ENCODE measurements at places on chromosomes 11 and 22.
A peak's percentile ranks its signal among the peaks of the same experiment; 100 is the strongest.

GRCh38 chr22:24144056-24144777, 37.1 kb upstream of the SUSD2 start:
- no peak for DNase-seq

GRCh38 chr11:18791969-18792628, 501 bp upstream of the PTPN5 start:
- DNase-seq: no peak

DNA sequence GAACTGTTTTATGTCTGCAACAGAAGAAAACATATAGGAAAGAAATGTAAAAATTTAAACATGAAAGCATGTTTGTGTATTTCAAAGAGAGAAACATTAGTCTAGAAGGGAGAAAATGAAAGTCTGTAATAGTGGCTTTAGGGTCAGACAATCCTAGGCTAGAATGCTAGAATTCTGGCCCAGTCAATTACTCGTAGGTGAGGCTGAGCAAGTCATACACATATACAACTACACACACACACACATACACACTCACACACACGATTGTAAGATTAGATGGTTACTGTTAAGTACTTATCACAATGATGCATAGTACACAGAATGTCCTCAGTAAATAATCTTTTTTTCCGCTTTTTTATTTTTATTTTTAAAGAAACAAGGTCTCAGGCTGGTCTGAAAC, 37.7 kb upstream of the PCF11 start:
- DNase-seq: no peak

DNA sequence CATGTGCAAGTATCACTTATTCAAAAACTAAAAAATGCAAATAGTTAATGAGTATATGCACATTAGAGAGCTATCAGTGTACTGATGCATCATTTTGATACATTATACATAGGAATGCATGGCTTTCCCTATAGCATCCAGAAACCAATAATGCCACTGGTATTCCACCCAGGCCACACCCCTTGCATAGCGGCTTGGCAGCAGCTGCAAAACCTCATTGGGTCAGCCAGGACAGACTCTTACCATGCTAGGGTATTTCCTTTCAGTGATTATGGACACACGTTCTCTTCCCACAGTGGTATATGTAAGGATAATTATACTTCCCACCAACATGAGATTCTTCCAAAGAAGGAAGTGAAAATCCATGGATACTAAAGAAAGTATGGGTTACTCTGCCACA, 145.9 kb upstream of the PITPNB start:
- peak; percentile 16 for DNase-seq

DNA sequence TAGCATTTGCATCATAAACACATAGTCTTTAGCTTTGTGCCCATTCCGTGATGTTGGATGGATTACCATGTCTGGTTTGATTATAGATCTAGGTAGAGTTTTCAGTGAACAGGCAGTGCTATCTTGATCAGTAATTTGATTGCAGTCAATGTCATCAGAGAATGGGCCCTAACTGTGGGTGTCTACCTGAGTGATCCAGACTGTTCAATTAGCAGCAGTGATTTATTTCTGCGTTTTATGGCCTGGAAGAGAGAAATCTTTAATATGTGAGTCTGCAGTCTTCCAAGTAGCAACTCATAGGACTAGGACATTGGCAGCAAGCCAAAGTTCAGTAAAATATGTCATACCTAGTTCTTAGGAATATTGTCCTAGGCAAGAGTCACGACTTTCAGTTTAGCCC, 80.3 kb downstream of the CASP12 start:
- DNase-seq: no peak

Data from fibroblast of the aortic adventitia (primary cell).